ENCODE measurements at places on chromosomes 6 and 20.

DNA sequence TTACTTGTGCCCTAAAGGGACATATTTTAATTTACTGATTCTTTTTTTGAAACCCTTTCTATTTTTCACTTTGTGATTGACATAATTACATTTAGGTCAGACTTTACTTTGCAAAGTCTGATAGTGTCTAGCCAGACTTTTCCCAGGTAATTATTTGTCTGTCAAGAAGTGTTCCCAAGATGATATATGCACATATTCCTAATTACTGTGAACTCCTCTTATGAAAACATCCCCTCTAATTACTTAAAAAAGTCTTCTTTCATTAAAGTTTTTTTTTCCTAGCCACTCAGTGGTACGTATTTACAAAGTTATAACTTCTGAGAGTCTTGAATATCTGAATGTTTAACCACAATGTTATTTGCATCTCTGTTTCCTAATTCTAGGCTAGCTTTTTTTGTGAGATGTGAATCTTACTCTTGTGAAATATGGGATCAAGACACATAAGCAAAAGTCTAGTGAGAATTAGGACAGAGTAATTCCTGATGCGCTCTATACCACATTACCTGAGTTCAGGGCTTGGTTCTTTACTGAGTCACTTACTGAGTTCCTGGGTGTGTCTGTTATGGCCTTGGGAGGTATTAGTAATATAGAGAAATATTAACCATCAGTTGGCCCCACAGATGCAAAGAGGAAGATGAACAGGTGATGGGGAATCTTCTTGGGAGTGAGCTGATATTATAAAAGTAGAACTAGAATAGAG is 27.9 kb downstream of the FAM83B start:
- no peak for DNase-seq

GRCh38 chr20:32448306-32449056 is 90.3 kb downstream of the ASXL1 start:
- DNase-seq, result no peak

- no peak for DNase-seq
Measured at GRCh38 chr20:60565083-60565482, 606.9 kb downstream of the CDH26 start.

DNA sequence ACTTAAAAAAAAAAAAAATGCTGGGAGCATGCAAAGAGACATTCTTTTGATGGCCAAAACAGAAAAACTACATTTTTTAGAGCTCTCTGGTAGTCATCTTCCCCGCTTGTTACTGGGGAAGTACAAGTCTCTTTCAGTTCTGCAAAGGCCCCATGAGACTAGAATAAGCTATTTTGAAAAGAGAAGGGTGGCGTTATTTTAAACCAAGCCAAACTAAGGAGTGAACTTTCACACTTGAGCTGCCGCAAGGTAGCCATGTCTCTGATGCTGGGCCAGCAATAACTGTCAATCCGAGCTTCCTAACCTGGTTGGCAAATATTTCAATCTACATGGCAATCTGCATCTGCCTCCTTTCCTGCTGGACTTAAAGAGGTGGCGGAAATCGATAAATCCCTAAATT is 96.7 kb downstream of the L3MBTL3 start:
- no peak for DNase-seq

Measured in activated naive CD4-positive, alpha-beta T cell (primary cell).